ENCODE measurements at places on chromosomes 6 and 20.

- H3K27ac ChIP-seq: peak within 1 kb of the TSS; percentile 74
- peaks cover under 1% of the 10 kb centered on the region for H3K36me3 ChIP-seq
- peak within 1 kb of the TSS; percentile 76 for H3K4me3 ChIP-seq
- H3K4me1 ChIP-seq: peaks cover 10% of the 10 kb centered on the region
- H3K27me3 ChIP-seq: peaks cover 10% of the 10 kb centered on the region
These were observed at the start of gene PKIB for GRCh38 chr6:122609881-122610689. TSS of gene PKIB (plus strand) at chr6:122610405. CDS start at chr6:122717795, 107,390 bp downstream.

DNA sequence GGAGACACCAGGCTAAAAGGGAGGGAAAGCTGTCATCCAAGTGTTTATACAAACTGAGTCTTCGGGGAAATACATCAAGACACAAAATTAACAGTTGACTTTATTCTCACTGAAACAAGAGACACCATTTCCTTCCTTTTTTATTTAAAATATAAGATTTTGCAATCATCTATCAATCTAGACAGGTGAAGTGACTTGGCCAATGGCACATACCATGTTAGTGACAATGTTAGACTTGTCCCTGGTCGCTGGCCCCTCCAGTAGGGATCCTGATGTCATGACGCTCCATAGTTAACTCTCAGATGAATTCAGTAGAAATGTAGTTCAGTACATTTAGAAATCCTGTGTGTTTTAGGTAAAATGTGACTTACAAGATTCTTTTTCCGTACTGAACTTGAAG, 2.9 kb downstream of the SASH1 start:
- no peak overlapping the region for H3K27ac ChIP-seq
- peaks cover 34% of the 10 kb centered on the region for H3K4me1 ChIP-seq
- DNase-seq: no peak
- no peaks in the 10 kb centered on the region for H3K27me3 ChIP-seq

DNA sequence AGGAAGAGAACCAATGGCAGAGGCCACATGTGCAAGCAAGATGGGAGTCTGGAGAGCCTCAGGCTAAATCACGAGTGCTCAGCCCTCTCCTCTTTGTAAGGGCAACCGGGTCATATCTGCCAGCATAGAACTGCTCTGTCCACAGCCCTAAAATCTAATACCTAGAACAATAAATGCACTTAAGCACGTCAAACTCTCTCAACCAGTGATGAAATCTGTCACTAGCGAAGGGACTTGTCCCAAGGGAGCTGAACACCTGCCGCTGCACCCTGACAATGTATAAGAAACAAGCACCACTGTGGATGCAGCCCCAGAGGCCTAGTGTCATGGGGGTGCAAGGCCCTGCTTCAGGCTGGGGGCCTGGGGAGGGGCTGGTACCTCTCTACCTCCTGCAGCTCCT, 82.5 kb downstream of the PRL start:
- no peaks in the 10 kb centered on the region for H3K27me3 ChIP-seq
- H3K4me3 ChIP-seq: no peak overlapping the region

GRCh38 chr20:31675828-31676608, 38.3 kb downstream of the COX4I2 start:
- no peak for DNase-seq
- H3K27me3 ChIP-seq: no peaks in the 10 kb centered on the region
- no peak overlapping the region for H3K4me3 ChIP-seq
- H3K4me1 ChIP-seq: peaks cover 52% of the 10 kb centered on the region

- no peak within 1 kb of the TSS for H3K4me3 ChIP-seq
- no peaks in the 10 kb centered on the region for H3K27me3 ChIP-seq
- peaks cover 5% of the 10 kb centered on the region for H3K4me1 ChIP-seq
These were observed at the start of gene SLC18B1 for GRCh38 chr6:132797951-132798868. TSS of gene SLC18B1 (minus strand) at chr6:132798637. CDS start at chr6:132798456, 181 bp downstream.

GRCh38 chr6:45472382-45472781, 94.6 kb upstream of the SUPT3H start:
- H3K27ac ChIP-seq: no peak overlapping the region
- H3K27me3 ChIP-seq: no peaks in the 10 kb centered on the region
- no peak for DNase-seq
- H3K36me3 ChIP-seq: no peaks in the 10 kb centered on the region

All from progenitor cell of endocrine pancreas (in vitro differentiated cells).